ENCODE measurements at places on chromosomes 3 and 15.
A peak's percentile ranks its signal among the peaks of the same experiment; 100 is the strongest.

DNA sequence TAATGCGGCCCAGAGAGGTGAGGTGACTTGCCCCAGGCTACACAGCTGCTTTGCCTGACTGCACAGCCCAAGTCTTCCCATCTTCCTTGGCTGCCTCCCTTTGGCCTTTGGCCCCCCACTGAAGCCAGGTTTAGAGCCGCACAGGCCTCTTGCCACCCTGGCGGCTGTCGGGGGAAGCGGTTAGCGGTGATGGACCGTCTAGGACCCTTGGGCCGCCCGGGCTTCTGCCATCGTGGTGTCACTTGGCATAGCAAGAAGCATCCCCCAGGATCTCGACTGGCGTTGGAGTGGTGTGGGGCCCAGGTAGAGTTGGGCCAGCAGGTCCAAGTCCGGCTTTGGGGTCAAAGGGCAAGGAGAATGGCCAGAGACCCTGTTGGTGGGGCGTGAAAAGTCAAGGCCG is 61.0 kb downstream of the LINGO1 start:
- DNase-seq, result no peak

DNA sequence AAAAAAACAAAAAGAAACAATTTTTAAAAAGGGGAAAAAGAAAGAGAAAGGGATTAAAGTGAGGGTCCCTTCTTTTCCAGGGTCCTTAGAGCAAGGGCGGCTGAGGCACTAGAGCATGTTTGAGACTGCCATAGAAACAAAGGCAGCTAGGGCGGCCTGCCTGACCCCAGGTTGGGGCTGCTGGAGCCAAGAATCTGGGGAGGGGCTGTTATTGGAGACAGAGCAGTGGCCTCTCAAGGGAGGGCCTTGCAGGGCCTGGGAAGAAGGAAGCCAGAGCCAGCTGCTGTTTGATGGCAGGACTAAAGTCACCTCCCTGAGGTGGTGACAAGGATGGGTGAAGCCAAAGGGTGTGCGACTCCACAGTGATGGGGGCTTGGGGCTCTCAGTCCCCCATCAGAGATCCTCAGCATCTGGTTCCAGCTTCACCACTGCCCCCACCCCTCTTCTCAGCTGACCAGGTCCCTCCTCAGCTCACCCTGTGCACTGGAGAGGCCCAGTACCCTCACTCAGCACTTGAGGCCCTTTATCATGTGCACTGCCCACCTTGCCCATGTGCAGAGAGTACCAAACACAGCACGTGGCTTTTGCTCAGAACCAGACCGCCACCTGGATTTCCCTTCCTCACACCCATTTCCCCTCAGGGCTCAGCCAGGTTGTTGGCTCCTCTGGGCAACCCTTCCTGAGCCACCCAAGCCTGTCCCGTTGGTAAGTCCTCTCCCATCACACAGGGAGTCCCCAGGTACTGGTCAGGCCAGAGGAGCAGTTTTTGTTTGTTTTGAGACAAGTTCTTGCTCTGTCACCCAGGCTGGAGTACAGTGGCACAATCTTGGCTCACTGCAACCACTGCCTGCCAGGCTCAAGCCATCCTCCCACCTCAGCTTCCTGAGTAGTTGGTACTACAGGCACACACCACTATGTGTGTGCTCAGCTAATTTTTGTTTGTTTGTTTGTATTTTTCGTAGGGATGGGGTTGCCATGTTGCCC is 1.7 kb downstream of the TMEM89 start:
- no peak for DNase-seq

DNA sequence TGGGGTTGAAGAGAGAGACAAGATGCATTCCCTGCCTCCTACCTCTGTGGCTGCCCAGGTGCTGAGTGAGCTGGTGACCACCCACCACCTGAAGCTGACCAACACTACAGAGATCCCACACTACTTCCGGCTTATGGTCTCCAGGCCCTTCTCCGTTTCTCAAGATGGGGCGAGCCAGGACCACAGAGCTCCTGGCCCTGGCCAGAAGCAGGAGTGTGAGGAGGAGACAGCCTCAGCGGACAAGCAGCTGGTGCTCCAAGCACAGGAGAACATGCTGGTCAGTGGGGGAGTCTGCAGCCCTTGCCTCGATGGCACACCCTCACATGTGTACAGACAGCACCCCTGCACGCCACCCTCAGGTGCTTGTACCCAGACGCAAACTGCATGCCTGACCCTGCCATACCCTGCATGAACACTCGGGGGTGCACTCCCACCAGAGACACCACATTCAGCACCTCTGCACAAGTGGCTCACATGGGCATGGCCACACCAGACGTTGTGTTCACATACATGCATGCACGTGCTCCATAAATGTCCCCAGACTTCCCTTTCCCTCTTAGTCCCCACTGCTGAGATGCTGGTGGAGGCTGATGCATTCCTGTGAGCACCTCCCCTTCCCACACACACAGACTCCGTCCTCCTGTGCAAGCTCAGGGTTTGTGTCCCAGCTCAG is 19.0 kb downstream of the ACAA1 start:
- peak; percentile 20 for DNase-seq

DNA sequence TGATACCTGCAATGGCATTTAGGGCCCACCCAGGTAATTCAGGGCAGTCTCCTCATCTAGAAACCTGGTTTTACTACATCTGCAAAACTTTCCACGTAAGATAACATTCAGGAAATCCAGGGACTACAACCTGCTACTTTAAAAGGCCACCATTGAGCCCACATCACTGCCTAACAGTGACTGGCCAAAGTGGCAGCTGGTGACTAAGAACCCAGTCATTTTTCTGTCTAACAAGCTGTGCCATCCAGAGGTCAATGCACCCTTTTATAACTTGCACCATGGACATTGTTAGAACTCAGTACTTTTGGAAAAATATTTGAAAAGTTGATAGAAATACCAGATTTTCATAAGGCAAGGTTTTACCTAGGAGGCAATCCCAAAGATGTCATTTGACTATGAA is 492.4 kb downstream of the OTOL1 start:
- DNase-seq, result no peak

DNA sequence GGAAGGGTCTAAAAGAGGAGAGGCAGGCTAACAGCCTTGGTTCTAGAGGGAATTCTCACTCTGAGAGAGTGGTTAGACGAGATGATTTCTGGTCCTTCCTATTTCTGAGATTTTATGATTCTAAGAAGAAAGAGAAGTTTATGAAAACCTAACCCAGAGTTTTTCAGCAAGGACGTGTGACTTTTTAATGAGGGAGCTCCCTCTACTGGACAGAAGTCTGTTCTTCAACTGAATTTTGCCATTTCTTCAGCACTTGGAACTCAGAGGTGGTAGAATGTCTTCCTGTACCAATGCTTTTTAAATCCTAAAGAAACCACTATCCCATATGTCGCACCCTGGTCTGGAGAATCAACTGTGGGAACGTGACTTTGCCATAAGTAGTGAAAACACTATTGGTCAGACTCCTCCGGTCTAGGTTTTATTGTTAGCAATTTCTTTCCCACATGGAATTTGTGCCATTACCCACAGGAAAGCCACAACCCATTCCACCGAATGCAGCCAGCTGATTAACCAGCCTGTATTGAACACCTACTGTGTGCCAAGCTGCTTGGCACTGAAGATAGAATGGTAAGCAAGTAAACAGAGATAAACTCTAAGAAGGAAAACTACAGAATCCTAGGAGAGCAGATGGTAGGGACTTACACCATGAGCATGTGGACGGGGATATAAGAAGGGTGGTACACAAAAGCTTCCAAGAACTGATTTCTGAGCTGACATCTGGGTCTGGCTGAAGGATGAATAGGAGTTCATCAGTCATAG is 199.5 kb upstream of the LMCD1 start:
- DNase-seq, result peak; percentile 53

- no peak for DNase-seq
Measured at GRCh38 chr15:77070180-77070494, 772 bp downstream of the TSPAN3 start.

DNA sequence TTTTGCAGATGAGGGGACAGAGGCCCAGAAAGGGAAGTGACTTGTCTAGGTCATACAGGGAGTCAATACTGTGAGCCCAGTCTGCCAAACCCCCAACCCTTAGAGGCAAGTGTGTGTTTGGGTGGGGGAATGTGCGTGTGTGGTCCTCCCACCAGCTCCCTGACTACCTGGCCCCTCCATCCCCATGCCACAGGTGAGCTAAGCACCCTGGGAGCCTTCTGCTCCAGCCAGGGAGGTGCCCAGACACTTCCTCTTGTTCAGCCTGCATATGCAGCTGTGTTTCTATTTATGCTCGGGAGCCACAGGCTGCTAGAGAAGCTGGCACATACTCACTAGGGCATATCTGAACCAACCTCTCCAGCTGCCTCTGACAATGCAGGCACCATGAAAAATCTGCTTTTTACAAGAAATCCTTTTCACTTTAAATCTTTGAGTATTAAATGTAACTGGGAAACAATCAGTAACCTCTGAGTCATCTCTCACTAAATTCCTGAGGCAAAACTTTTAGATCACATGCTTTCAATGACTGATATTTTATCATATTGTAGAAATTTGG is 20.7 kb downstream of the TBC1D2B start:
- peak; percentile 30 for DNase-seq

DNA sequence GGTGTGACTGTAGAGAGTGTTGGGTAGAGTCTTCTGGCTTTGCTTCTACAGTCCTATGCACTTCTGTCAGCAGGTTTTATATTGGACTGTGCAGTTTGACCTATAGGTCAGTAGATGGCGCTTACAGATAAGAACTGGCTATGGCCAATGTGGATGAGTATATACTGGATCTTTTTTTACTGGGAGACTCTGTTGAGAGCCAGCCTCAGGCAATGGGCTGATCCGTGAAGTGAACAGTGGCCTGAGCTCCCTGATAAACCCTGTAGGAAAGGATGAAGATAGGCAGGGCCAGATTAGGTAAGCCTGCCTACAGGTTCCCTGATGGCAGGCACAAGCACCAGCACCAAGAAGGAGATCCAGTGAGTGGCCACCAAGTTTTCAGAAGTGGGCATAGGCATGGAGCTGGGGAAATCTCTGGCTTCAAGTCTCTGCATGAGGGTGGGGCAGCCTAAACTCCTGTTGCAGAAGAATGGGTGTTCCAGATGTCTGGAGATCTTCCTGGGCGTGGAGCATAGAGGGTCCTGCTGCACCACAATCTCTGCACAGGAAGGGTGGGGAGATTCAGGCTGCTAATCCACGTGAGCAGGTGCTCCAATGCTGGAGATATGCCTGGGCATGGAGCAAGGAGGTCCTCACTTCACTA is 326.0 kb upstream of the SGO1 start:
- peak; percentile 58 for DNase-seq

GRCh38 chr3:42689421-42690014 is 4.2 kb downstream of the KLHL40 start:
- no peak for DNase-seq

DNA sequence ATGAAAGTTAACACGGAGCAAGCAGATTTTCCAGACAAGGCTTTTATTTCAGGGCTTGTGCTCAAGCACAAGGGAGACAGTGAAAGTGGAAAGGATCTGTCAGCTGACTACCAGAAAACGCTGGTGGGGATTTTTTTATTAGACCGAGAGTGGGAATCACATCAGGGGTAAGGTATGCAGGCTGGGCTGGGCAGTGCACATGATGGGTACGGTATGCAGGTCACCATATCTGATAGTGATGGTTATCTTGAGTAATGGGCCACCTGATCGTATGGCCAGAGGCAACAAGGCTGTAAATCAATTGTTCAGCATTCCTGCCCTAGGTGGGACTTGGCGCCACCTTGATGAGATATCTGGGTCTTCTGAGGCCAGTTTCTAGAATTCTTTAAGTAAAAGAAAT is 36.9 kb upstream of the PIAS1 start:
- DNase-seq, result no peak

Data from midbrain (tissue), 1 donor.